PC-3 (cell line): ENCODE measurements at places on chromosomes 2 and 18.
A peak's percentile ranks its signal among the peaks of the same experiment; 100 is the strongest.

- no peak for DNase-seq
Observed at GRCh38 chr2:219629976-219630695, 2.7 kb downstream of the SLC4A3 start.

GRCh38 chr2:226338825-226339224 is 460.8 kb downstream of the IRS1 start:
- DNase-seq, result no peak

GRCh38 chr2:168035458-168035857 is 211.9 kb downstream of the STK39 start:
- no peak for DNase-seq

DNA sequence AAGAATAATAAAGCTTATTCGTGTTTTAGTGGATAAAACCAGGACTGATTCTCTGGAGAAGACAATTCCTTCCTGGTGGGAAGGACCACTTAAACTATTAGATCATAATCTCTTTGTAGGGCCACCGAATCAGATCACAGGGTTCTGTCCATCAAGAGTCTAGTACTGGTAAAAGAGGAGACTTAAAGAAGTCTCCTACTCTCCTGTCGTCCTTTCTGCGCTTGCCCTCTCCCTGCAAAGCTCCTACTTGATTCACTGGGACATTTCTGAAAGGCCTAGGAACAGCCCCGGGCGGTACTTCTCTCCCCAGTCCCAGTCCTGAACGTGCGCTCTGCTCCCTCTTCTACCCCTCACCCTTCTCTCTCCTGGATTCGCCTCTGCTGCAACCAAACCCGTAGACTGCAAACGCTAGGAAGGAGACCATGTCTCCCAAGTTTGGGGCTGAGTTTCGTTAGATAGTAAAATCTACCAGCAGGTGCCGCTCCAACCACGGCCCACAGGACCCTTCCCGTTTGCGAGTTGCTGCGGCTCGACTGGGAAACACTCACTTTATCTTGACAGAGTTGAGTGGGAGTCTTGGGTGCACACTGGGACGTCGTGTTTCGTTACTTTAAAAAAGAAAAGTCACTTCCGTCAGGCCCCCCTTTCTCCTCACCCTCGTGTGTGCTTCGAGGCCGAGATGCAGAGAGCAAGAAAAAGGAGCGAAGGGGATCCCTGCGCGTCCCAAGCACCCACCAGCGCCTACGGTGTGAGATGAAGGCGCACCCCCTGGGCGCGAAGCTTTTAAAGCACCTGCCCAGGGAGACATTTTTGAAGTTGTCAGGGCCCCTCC is 923 bp downstream of the FIGLA start:
- peak; percentile 73 for DNase-seq

- no peak for DNase-seq
Observed at GRCh38 chr18:45342166-45342565, 273.1 kb upstream of the SLC14A2 start.

- no peak for DNase-seq
Observed at GRCh38 chr2:28623582-28624405, 127.8 kb upstream of the PPP1CB start.

DNA sequence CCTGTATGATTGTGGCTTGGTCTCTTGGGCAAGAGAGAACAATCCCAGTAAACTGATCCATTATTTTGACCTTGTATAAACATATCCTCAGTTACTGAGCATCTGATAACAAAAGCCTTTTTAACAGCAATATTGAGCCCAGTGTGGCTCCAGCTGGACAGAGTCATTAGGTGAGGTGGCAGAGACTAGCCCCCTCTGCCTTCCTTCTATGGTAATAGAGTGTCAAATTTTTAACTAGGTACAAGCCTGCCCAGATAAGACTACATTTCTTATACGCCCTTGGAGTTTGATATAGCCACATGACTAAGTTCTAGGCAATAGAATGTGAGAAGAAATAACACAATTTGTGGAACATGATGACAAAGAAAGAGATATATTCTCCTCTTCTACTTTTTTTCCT is 56.2 kb downstream of the HNMT start:
- DNase-seq, result no peak
